SJSA1 (cell line): ENCODE measurements at places on chromosomes 2 and 18. TPM values are rescaled to one million over a fixed set of nuclear protein-coding genes. Genes with fewer than 3 reads are reported as not detected.

Gene ZNF396
- 0.69 and 0.79 TPM in 2 replicates for total RNA-seq

Gene PDE11A
- total RNA-seq, result 0.38 and 0.42 TPM in 2 replicates

Gene AFF3
- total RNA-seq, result 0.18 TPM in 1 of 2 replicates, not detected in the other

Gene UGT1A3
- total RNA-seq, result not detected in 2 replicates

Gene RBM44
- 0.08 and 0.19 TPM in 2 replicates for total RNA-seq
